ENCODE measurements at places on chromosomes 12 and 14.

GRCh38 chr14:76863724-76864407, 37.7 kb downstream of the LRRC74A start:
- DNase-seq = peak; percentile 24

DNA sequence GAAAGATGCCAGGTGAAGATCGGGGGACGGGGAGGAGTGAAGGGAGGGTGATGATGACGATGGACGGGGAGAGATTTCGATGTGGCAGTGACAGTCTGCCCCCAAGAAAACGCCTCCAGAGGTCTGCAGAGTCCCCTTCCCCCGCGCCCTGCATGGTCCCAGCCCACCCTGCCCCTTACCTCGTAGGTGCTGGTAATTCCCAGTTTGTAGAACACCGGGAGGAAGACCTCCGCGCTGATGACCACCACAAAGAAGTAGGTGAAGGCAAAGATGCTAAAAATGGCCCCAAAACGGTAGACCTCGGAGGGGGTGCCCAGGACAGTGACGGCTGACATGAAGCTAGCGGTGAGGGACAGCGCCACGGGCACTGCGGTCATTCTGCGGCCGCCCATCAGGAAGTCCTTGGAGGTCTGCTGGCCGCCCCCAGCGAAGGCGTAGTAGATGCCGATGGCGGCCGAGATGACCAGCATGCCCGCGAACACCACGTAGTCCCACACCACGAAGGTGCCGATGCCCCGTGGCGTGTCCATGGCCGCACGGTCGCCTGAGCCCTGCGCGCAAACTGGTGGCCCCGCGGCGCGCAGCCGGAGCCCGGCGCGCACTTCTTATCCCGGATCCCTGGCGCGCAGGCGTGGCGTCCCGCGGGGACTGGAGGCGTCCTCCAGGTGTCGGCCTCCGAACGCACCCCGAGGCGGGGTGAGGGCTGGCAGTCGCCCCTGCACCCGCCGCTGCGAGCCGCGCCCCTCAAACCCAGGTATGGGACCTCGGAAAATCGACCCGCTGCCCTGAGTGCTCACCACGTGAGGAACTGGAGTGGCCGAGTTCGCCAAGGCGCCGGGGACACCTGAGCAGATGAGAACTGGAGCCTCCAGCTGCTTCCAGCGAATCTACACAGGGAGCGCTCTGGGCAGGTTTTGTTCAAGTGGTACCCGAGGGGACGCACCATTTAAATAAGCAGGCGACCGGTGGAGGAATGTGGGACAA, at the start of gene SLC5A8:
SLC5A8 (minus strand) TSS at position 920 of the 984 bp plus-strand sequence; CDS start at position 530, 390 bp downstream.
- DNase-seq = no peak

DNA sequence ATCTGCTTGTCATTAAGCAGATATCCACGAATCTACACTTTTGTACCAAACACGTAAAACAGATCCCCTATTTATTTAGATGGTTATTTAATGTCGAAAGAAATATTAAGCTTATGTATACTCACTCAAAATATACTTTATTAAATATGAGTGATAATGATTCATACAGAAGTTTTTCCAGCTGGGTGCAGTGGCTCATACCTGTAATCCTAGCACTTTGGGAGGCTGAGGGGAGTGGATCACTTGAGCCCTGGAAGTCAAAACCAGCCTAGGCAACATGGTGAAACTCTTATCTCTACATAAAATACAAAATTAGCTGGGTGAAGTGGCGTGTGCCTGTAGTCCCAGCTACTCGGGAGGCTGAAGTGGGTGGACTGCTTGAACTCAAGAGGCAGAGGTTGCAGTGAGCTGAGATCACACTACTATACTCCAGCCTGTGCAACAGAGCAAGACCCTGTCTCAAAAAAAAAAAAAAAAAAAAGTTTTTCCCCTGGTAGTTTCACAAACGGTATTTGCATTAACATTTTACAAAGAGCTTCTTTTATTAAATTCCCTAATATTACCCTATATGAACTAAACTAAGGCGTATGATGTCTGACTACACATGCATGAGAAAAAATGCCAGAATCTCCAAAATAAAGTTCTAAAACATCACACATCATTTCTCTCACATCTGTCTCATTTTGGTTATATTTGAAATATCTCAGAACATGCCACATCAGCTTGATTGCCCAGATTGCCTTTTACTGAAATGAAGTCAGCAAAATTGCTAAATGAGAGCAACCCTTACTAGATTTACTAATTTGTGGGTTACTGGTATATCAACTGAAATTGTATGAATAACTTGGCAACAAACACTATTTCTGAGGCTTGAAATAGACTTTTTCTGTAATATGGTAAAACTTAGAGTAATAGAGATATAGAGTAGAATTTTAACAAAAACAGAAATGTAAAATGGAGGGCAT, 74.9 kb downstream of the PAWR start:
- DNase-seq = no peak

DNA sequence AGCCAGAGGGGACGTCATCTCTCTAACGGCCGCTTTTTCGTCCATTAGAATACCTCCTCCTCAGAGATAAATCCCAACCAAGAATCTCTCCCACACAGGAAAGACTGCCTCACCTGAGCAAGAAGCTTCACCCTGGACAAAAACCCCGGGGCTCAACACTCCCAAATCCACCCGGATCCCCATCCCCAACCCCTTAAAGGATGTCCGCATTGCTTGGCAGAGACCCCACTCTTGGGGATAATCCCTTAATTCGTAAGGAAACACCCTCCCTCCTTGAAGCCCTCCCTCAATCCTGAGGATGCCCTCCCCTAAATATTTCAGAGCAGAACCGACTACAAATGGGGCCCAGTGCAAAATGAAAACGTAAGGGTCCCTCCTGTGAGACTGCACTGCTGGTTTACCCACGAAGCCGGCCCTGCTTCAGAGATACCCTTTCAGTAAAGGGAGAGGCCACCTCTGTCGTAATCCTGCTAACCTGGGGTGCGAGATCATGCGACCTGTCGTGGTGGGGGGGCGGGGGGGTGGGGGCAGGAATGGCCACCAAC, 655 bp upstream of the DYNLL1 start:
- no peak for DNase-seq

DNA sequence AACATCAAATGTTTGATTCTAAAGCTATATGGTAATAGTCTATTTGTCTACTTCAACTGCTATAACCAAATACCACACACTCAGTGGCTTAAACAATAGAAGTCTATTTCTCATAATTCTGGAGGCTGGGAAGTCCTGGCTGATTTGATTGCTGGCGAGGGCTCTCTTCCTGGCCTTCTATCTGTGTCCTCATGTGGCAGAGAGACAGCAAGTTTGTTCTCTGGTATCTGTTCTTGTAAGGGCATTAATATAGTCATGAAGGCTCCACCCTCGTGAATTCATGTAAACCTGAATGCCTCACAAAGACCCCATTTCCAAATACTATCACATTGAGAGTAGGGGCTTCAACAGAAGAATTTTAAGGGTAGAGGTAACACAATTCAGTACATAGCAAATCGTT, 34.1 kb downstream of the TRMT5 start:
- DNase-seq = no peak

GRCh38 chr12:6088921-6089747, 35.3 kb downstream of the VWF start:
- DNase-seq = no peak

DNA sequence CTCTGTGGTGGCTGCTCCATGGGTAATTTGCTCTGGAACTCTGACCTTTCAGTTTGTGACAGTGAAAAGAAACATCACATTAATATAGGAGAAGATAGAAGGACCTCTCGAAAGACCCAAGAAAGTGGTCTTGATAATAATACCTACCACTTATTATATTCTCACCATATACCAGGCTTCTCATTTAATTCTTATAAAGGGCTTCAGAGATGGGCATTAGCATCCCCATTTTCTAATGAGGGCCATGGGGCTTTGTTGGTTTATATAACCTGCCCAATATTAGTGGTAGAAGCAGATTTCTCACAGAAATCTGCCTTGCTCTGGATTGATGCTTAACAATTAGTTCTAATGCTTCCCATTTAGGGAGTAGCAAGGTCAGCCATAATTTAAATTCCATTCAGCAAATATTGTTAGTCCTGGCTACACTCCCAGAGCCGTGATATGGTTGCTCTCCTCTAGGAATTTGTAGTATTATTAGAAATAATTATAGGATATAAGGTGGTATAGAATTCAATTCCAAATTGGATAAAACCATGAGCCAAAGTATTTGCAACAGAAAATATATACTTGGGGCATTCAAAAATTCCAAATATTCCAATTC, 7.4 kb upstream of the AMIGO2 start:
- DNase-seq = no peak

- no peak for DNase-seq
These were observed 280.3 kb downstream of the BCAT1 start for GRCh38 chr12:24668563-24668962.

- DNase-seq = no peak
These were observed 1.6 kb downstream of the CRIP2 start for GRCh38 chr14:105476097-105476830.

DNA sequence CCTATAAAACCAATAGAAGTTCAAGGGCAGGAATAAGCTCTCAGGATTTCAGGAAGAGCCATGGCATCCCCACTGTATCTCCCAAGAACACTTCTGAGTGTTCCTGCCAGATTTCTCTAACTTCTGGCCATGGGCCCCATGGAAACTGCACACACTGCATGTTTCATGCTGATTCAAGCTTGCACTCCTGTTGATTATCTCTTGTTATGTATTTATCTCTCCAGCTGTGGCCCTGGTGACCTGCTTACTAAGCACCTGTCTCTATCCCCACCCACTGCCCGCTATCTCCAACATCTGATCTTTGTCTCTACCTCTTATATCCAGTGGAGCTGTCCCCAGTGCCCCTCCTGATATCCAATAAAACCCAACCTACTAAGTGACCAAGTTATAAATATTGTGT, 285.3 kb downstream of the PDZRN4 start:
- no peak for DNase-seq

GRCh38 chr14:92497391-92497790, 16.2 kb upstream of the RIN3 start:
- no peak for DNase-seq

DNA sequence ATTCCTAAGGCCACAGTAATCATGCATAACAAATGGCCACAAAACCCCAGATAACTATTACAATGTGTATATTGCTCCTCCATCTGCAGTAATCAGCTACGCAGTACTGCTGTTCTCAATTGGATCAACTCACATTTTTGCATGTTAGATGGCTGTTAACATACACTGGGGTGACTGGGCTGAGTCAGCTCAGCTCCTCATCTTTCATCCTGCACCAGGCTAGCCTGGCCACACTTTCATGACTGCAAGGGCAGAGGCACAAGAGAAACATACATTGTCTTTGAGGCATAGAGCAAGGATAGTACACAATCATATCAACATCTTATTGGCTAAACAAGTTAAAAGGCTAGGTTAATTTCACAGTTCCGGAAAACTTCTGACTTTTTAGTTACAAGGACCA, 306.6 kb downstream of the SLC6A15 start:
- no peak for DNase-seq

DNA sequence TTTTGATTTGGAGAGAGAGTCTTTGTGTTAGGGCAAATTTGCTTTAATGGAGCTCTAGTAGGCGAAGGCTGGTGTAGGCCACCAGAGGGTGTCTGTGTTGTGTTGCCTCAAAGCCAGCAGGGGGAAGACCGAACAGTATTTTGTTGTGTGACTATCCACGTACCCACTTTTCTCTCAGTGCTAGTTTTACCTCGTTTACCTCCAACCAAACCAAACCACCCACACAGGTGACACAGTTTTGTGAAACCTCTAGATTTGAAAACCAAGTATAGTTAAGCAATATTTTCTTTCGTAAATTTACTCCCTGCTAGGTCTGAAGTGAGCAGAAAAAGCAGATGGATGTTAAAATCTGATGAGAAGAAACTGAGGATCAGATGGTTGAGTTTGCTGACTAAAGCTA, 36.3 kb upstream of the NPFF start:
- DNase-seq = no peak

GRCh38 chr12:82015623-82016347, 256.6 kb upstream of the PPFIA2 start:
- no peak for DNase-seq

GRCh38 chr14:95679148-95679815, 6.9 kb upstream of the TCL1B start:
- DNase-seq = no peak

DNA sequence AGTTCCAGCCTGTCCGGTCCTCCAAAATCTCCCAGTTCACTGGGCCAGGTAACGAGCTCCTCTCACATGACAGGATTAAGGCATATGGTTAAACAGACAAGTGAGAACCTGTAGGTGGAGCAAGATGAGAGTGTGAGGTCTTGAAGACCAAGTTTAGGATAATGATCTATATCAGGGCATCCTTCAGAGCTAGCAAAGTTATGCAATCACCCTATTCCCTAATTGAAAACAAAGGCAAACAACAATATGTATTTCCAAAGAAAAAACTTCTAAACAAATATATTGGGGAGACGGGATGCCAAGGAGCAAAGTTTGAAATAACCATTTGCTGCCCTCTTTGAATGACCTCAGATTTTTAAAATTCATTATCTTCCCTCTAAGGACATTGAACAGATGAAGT, 571.2 kb downstream of the BCL11B start:
- DNase-seq = no peak

- DNase-seq = no peak
These were observed 56.7 kb upstream of the BICD1 start for GRCh38 chr12:32049956-32050355.

DNA sequence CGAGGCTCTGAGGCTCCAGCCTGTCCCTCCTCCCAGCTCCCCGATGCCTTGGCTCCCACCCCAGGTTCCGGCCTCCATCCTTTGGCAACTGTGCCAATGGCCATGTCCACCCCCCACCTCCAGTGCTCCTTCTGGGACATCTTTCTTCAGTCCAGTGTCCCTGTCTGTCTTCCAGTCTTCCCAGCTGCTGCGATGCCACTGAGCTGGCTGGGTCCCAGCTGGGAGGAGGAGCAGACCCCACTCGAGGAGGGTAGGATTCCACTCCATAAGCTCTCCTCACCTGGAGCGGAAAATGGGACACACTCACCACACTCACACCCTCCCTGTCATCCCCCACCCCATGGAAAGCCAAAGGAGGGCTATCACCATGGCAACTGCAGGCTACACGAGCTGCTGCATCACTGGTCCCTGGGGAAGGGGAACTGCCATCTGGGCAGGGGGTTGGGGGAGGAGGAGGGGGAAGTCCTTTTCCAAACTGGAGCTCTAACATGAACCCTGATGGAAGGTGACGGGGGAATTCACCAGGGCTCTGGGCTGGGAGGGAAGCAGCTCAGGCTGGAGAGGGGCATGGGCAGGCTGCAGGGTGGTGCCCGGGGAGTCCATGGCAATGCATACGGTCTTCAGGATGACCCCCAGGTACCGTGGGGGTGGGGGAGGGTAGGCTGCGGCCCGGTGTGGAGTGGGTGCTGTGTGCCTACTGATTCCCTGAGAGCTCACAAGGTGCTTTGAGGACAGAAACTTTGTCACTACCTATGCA, 94.3 kb downstream of the LRRC74A start:
- DNase-seq = no peak

GRCh38 chr12:58500399-58500798, 419.9 kb downstream of the LRIG3 start:
- DNase-seq = no peak

GRCh38 chr12:109544955-109545531, 28.3 kb downstream of the MMAB start:
- no peak for DNase-seq

GRCh38 chr14:61076556-61076955, 95.5 kb downstream of the SLC38A6 start:
- DNase-seq = no peak

- no peak for DNase-seq
These were observed 24.1 kb downstream of the PTGER2 start for GRCh38 chr14:52338051-52338681.
